K562 (cell line): ENCODE measurements at places on chromosomes 2 and 18.

- DNase-seq, result no peak
Measured at GRCh38 chr2:127411653-127412369, 6.4 kb upstream of the PROC start.

- no peak for DNase-seq
Measured at GRCh38 chr18:32441533-32441932, 29.1 kb downstream of the GAREM1 start.

DNA sequence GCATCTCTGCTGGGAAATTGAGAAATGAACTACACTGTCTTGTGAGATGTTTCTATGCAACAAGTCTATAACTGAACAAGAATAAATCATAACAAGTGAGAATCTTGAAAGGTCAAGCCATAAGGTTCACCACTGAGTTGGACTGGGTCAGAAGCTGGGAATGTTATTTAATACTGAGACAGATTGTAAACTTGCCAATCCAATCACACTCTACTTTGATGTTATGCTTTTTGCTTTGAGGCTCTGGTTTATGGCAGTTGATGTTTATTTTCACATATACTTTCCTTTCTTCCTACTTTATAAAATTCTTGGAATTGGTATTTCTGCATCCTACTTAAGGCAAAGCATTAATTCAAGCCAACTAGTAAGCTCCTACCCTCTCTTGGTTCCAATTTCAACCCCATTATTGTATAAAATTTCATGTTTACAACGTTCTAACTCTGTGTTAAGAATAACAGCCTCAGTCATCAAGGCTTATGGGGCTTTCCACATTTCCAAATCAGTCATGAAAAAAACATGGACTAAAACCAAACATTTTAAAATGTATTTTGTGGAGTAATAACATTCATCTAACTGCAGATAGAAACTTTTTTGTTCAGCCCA is 533.4 kb downstream of the NYAP2 start:
- no peak for DNase-seq

- DNase-seq, result no peak
Measured at GRCh38 chr2:241073166-241074064, 28.7 kb downstream of the MTERF4 start.

DNA sequence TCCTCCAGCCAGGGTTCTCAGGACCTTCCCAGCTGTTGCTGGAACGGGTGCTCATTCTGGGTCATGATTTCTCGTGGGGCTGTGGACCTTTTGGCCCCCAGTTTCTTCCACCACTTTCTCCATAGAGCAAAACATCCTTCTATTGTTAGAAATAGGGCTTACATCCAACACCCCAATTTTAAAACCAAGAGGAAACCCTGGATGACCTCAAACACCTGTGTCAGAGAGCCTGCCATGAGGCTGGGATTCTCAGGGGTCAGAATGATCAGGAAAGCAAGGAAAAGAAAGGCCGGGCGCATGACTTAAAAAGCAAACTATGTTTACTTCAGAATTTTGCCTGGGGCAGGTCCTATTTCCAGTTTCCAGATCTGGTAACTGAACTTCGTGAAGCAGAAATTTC is 307.9 kb upstream of the MEIS1 start:
- no peak for DNase-seq

GRCh38 chr2:106011380-106011779 is 182.7 kb downstream of the UXS1 start:
- DNase-seq, result no peak

GRCh38 chr2:241902357-241902991 is 32.9 kb downstream of the RTP5 start:
- no peak for DNase-seq

GRCh38 chr2:9416267-9416961 is 6.9 kb downstream of the ITGB1BP1 start:
- no peak for DNase-seq

DNA sequence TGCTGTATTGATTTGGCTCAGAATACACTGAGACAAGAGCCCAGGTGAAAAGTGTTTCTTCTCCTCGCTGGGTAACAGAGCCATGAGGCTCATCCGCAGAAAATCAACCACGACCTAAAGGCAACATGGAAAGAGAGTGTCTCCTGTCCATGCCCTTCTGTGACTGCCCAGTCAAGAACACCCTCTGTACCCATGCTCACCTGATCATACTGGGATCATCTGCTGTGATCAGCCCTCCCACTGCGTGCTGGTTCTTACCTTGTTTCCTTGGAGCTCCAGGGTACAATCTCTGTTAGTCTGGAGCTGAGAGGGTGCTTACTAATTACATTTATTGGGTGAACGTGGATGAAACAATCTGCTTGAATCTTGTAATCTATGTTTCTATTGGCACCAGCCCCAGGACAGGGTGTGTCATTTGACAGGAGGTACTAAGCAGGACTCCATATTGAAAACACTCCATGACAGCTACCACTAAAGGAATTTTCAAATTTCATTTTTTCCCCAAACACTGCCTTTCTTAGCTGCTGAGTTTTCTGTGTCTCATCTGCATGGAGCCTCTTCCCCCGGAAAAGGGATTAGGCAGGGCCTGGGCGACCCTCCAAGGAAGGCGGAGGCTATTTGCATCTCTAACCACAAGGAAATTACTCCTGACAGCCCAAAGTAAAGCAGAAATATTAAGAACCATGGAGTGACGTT is 39.7 kb upstream of the GRP start:
- no peak for DNase-seq

- DNase-seq, result no peak
Measured at GRCh38 chr18:46468426-46469180, 188.4 kb downstream of the LOXHD1 start.
